ENCODE measurements at places on chromosomes 7 and 10.
A peak's percentile ranks its signal among the peaks of the same experiment; 100 is the strongest.

DNA sequence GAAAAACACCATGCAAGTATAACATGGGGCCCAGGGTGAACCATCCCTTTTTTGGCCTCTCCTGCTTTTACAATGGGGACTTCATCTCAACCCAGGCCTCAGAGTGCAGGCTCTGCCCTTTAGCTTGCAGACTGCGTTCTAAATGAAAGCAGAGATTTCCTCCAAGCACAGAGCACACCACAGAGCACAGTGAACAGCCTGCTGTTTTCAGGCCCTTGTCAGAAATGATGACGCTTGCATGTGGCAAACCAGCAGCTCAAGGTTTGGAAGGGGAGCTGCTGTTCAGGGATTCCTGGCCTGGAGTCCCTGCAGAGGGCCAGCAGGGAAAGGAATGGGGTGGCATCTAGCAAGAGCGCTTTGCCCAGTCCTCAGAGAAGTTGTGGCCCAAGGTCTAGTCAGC is 167.3 kb upstream of the CDCA7L start:
- no peak for DNase-seq

- no peak for DNase-seq
Measured at GRCh38 chr7:55235115-55235514, 130.0 kb upstream of the LANCL2 start.

- DNase-seq = no peak
Measured at GRCh38 chr7:92808635-92809034, 27.7 kb downstream of the CDK6 start.

GRCh38 chr10:6348096-6348874 is 145.6 kb downstream of the PFKFB3 start:
- DNase-seq = peak; percentile 56

DNA sequence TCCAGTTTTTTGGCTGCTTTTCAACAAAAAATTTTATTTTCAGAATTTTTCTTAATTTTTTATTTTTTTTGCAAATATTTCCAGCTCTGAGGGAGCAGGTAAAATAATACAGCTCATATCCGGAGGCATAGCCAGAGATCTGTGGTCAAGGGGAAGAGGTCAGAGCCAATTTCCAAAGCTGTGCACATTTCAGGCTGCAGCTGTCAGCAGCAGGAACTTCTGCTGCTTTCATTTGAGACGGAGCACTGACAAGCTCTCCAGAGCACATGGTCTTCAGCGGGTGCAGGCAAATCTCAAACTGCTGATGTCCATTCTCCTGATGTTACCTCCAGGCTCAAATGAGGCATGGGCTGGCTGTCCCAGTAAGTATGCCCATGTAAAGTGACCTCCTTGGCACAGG is 31.1 kb downstream of the SLC26A4 start:
- no peak for DNase-seq

- no peak for DNase-seq
Measured at GRCh38 chr10:77862595-77862994, 64.0 kb downstream of the DLG5 start.

GRCh38 chr7:30594048-30594539 is 584 bp upstream of the GARS1 start:
- DNase-seq = peak; percentile 53

DNA sequence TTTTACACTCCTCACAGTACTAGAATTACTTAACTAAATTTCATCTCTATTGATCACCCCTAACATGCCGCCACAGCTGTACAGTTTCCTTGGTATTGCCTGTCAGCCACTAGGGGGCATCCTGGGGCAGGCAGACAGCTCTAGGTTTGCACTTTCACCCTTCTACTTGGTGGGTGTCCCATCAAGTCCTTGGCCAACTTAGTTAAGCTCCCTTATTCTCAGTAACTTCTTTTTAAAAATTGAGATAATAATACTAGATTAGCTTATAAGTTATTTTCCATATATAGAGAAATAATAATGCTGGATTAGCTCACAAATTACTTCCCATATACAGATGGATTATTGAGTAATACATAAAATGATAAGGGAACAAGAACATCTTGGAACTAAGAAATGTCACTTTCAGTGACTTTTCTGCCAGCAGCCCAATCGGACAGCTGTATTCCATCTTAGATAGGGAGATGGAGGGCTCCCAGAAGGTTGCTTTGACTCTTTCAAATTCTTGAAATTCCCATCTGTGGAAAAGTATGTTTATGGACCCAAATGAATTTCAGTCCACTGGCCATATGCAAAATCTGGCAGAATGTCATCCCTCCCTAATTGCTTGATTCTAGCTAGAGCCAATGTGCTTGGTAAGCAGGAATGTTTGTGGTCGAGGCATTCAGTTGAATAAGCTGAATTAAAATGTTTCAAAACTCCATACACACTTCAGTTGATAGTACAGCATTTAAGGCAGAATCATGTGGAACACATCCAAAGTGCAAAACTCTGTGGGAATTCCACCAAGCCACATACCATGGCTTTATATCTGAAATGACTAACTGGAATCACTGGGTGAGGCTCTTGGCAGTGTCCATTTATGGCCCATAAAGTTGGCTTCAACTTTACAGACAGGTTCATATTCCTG is 309.7 kb downstream of the CSTF2T start:
- DNase-seq = peak; percentile 59

GRCh38 chr7:54778696-54779540 is 19.9 kb upstream of the SEC61G start:
- no peak for DNase-seq

- no peak for DNase-seq
Measured at GRCh38 chr7:16619979-16620408, 25.6 kb downstream of the ANKMY2 start.

- no peak for DNase-seq
Measured at GRCh38 chr10:131580076-131580652, 268.6 kb upstream of the TCERG1L start.

DNA sequence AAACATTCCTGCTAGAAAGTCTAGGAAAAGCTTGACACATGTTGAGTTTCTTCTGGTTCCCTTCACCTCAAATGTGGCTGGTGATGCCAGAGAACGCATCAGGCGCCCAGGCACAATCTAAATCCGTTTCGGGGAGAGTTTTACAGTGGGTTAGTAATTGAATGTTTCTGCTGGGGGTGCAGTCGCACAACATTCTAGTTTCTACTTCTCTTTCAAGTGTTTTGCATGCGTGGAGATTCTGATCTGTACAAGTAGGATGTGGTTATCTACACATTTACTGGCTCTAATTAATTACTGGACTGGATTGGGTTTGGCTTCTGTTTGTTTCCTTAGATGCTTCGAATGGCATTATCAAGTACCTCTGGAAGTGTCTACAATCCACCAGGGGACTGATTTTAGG is 173.8 kb downstream of the TMEM26 start:
- no peak for DNase-seq

DNA sequence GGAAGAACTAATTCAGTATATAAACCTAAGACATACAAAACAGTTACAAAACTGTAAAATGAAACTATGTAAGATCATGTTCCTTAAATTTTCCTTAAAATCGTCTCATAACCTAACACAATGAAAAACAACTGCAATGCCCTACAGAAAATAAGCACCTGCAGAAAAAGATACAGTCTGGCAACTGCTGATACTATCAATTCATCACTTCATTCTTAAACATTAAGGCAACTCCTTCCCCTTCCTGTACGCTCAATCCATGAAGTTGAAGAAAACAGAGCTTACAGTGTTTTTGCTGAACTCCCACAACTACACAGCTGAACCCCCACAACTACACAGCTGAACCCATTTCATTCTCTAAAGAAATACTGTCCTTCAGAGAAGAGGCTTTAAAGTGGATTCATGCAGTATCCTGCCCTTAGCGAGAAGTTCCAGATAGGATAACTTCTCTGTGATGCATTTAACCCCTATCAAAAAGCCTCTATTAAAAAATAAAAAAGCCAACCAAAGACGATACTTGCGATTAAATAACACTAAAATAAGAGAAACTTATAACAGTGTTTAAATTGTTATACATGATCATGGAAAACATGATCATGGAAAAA is 50.0 kb downstream of the JMJD1C start:
- no peak for DNase-seq

DNA sequence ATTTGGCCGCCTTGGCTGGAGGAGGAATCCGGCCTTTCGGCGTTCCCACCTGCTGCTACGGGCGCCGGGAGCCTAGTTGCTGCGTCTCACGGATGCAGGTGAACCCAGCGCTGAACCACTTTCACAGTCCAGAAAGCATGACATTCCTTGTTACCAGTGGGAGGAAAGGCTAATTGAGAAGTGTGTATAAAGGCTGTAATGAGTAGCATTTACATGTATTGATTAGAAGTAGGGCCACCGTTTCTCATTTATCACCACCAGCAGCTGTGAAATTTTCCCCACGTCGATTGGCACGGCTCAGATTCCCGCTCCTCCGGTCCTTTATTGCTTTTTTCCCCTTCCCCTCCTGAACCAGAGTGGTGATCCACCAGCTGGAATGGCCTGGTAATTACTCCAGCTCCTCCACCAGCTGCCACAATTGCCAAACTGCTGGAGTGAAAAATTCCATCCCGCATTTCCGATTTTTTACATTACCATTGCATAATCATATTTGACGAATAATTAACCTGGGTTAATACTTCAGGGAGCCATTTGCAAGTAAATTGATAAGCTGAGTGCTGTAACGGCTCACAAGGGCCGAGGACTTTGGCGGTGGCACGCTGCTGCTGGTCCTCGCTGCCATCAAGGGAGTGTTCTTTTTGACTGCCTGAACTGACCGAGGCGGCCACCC is 153.3 kb downstream of the POU6F2 start:
- no peak for DNase-seq

DNA sequence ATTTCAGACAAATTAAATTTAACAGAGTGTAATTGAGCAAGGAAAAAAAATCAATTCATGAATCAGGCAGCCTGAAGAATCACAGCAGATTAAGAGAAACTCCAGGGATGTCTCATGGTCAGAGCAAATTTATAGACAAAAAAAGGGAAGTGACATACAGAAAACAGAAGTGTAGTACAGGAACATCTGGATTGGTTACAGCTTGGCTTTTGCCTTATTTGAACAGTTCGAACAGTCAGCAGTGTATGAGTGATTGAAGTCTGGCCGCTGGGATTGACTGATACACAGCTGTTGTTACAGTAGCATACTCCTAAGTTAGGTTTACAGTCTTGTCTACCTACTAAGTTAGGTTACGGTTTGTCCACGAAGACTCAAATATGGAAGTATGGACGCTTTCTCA is 255.3 kb downstream of the HPSE2 start:
- DNase-seq = no peak

- DNase-seq = no peak
Measured at GRCh38 chr7:135164357-135165061, 6.0 kb downstream of the CYREN start.

DNA sequence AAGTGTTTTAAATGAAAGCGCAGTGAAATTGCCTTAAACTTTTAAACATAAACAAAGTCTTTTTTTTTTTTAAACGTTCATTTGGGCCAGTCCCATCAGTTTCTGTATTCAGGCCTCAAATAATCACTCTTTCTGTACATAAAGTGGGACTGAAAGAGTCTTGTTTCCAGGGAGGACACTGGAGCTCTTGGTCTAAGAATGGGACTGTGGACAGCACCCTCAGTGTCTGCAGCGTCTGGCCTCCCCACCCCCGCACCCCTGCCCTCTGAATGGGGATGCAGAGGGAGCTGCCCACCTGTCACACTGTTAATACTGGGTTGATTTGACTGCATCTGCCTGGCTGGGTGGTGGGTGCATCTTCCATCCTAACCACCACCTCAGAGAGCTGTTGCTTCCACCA is 5.2 kb downstream of the ZNF365 start:
- DNase-seq = no peak

GRCh38 chr7:157613575-157614322 is 276.9 kb downstream of the DNAJB6 start:
- no peak for DNase-seq

- no peak for DNase-seq
Measured at GRCh38 chr7:133821171-133821570, 306.0 kb upstream of the LRGUK start.

DNA sequence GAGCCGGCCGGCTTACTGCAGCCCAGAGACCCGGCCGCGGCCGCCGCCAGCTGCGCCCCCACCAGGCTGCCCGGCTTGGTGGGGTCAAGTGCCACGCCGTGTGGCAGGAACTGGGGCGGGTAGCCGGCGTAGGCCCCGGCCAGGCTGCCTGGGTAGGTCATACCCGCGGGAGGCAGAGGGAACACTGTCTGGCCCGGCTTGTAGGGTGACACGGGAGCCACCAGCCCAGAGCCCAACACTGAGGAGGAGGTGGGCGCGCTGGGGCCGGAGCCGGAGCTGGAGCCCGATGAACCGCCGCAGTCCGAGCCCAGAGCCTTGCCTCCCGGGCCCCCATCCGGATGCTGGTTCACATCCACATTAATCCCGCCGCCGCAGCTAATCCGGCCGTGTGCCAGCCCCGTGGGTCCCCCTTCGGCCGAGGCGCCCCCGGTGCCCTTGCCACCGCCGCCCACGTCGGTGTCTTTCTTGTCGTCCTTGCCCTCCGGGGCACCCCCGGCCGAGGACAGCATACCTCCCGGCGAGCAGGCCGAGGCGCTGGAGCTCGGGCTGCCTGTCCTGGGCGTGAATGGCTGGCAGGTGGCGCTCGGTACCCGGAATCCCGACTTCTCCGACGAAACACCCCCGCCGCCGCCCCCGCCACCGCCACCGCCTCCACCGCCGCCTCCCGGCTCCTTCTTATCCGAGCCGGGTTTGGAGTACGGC is 2.0 kb downstream of the ZNF503 start:
- DNase-seq = peak; percentile 88

GRCh38 chr7:33807155-33807530 is 98.2 kb upstream of the BMPER start:
- no peak for DNase-seq

GRCh38 chr7:128791121-128791971 is at the start of gene CCDC136:
Gene CCDC136 (plus strand): TSS chr7:128791968. CDS start chr7:128792412, 444 bp downstream.
- DNase-seq = peak; percentile 69
